ENCODE measurements at places on chromosomes 1 and 21.

- DNase-seq, result no peak
These were observed 30.8 kb downstream of the RPL5 start for GRCh38 chr1:92862605-92863004.

DNA sequence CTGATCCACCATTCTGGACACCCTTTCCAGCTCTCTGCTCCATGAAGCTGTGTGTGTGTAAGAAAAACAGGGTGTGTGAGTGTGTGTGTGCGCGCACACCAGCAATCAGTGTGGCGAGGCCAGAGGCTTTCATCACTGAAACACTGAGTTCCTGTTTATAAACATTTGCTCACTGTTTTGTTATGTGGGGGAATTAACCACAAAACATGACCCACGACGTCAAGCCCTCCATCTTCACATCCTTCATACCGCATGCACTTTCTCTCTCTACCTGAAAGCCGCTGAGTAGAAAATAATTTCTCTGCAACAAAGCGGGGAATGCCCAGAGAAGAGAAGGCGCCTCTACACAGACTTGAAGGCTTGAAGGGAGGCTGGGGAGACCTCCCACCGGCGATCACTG lies 148.9 kb upstream of the IRF2BP2 start:
- no peak for DNase-seq

GRCh38 chr1:182181167-182181572 lies 119.7 kb upstream of the ZNF648 start:
- DNase-seq, result no peak

DNA sequence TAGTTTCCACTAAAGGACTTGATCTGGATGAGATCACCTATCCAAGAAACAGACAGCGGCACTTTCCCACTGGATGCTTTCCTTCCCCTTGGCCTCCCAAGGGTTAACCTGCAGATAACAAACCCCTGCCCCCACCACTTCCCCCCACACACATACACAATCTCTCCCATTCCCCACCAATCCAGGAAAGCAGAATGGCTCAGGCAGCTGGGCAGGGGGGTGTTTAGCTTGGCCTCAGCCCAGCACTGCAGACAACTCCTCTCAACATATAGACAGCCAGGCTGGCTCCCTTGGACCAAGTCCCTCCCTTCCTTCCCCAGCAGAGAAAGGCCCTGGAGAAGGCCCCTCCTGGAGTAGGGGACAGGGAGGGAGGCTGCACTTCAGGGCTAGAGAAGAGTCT lies 24.6 kb downstream of the PLEKHA6 start:
- DNase-seq, result no peak

DNA sequence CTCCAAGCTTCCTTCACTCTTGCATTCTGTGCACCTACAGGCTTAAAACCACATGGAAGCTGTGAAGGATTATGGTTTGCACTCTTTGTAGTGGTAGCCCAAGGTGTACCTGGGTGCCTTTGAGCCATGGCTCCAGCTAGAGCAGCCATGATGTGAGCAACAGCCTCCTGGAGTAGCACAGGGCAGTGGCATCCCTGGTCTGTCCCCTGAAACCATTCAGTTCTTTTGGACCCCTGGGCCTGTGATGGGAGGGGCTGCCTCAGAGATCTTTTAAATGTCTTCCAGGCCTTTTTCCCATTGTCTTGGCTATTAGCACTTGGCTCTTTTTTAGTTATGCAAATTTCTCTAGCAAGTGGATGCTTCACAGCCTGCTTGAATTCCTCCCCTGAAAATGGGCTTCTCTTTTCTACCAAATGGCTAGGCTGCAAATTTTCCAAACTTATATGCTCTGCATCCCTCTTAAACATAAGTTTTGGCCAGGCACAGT lies 47.4 kb downstream of the CLCA4 start:
- no peak for DNase-seq

DNA sequence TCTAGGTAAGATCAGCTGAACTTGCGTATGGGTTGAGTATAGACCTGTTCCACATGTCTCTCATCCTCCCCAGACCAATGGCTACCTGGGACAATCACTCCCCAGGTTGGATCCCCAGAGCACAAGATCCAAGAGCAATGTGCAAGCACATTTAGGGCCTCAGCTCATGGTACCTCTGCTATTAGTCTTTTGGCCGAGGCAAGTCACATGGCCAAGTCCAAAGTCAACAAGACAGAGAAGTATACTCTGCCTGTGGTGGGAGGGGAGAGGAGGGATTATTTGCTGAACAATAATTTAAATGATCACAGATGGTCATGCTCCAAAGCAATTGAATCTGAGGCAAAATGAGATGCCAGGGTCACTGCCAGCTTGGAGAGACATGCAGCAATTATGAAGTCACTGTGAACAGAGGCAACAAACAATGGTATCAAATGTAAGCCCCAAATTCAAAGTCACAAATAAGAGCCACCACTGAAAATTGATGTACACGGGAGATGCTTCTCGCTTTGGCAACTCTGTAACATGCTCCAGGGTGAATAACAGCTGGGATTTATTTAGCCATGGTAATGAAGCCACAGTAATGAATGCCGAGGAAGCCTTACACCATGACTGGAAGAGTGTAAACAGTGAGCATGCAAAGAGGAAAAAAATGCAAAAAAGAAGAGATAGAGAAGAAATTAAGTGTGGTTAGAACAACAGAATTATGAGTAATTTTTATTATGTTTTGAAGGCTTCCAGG lies 149.1 kb downstream of the ZNF281 start:
- no peak for DNase-seq

GRCh38 chr21:17784180-17784598 lies 35.0 kb downstream of the C21orf91 start:
- no peak for DNase-seq

- no peak for DNase-seq
These were observed 6.6 kb downstream of the WDR77 start for GRCh38 chr1:111442457-111442856.

DNA sequence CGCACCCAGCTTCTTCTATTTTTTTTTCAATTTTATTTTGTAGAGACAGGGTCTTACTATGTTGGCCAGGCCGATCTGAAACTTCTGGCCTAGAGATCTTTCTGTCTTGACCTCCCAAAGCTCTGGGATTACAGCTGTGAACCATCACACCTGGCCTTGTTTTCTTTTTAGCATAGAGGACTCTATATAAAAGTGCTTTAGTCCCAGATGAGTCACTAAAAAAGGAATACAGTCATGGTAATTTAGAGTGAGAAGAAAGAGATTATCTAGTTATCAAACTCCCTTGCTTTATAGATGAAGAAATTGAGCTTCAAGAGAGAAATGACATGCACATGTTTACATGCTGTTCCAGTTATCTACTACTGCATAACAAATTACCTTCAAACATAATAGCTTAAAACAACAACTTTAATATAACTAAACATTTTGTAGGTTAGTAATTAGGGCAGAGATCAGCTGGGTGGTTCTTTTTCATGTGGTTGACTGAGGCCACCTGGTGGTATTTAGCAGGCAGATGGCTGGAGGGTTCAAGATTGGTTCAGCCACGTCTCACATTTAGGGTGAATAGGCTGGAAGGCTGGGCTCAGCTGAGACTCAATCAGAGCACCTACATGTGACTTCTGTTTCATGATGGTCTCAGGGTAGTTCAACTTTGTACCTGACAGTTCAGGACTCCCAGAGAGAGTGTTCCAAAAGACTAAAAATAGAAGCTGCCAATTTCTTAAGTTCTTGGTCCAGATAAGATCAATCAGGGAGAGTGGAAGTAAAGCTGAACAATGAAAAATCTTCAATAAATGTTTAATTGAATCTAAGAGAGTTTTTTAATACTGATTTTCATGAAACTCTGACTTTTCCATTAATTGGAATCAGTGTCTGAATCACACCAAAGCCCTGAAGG lies 16.9 kb upstream of the MTF2 start:
- no peak for DNase-seq

- DNase-seq, result no peak
These were observed 170.0 kb downstream of the GRIK3 start for GRCh38 chr1:36864182-36864822.

GRCh38 chr1:9770298-9770697 lies 53.5 kb downstream of the CLSTN1 start:
- DNase-seq, result no peak

GRCh38 chr1:216420746-216421145 lies 2.5 kb downstream of the USH2A start:
- no peak for DNase-seq

- DNase-seq, result no peak
These were observed 448.6 kb downstream of the SETD4 start for GRCh38 chr21:35611708-35612132.

DNA sequence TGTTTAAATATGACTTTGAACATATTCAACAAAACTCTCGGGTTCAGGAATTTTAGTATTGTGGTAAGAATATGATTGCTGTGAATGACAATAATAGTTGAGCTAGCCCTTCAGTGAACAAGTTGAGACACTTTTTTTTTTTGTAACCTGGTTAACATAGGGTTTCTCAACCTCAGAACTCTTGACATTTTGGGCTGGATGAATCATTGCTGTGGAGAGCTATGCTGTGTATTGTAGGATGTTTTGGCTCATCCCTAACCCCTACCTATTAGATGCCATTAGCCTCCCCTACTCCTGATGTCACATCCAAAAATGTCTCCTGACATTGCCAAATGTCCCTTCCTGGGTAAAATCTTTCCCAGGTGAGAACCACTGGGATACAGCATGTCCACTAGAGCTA lies 113.7 kb downstream of the RUNX1 start:
- no peak for DNase-seq

- no peak for DNase-seq
These were observed 9.6 kb downstream of the UQCRHL start for GRCh38 chr1:15797614-15798390.

- DNase-seq, result no peak
These were observed 10.4 kb downstream of the NUAK2 start for GRCh38 chr1:205310976-205311704.

DNA sequence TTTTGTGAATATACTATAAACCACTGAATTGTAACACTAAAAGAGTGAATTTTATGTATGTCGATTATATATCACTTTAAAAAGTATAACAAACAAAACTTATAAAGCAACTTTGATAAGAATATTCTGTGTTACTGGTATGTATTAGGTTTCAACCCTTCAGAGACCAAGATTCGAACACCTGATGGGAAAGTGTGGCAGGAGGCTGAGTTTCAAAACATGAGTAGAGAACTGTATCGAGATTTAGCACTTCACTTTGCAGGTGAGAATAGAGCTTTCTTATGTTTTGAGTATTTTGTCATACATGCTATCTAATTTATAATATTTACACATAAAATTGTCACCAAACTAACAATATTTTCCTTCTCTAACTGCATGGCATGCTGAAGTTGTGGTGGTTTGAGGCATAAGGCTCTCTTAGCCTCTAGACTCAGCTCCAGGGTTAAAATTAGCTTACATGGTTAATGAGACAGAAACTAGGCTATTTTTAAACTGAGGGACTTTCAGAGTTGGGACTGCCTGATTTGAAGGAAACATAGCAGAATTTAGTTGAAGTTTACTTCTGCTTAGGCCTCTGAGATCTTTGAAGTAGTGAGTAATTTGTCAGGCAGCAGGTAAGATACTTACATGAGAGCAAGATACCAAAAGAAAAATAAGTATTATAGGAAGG lies 48.6 kb downstream of the CEP350 start:
- DNase-seq, result no peak

GRCh38 chr1:1202831-1203560 lies 3.4 kb downstream of the TNFRSF18 start:
- DNase-seq, result no peak

DNA sequence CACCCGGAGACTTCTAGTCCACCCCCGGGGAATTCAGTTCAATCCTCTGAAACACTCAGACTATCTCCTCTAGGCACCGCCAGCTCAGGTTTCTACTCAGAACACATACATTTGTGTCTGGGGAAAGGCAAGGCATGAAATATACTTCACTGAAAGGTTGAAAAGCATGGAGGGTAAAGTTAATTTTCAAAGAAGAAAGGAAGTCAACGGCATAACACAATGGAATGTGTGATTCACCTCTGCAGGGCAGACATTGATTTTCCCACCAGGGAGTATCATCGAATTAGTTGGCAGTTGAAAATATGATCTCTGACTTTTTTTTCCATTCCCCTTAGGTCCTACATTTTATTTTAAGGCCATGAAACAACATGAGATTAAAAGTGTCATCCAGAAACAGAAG lies 669.4 kb downstream of the SMYD3 start:
- no peak for DNase-seq

DNA sequence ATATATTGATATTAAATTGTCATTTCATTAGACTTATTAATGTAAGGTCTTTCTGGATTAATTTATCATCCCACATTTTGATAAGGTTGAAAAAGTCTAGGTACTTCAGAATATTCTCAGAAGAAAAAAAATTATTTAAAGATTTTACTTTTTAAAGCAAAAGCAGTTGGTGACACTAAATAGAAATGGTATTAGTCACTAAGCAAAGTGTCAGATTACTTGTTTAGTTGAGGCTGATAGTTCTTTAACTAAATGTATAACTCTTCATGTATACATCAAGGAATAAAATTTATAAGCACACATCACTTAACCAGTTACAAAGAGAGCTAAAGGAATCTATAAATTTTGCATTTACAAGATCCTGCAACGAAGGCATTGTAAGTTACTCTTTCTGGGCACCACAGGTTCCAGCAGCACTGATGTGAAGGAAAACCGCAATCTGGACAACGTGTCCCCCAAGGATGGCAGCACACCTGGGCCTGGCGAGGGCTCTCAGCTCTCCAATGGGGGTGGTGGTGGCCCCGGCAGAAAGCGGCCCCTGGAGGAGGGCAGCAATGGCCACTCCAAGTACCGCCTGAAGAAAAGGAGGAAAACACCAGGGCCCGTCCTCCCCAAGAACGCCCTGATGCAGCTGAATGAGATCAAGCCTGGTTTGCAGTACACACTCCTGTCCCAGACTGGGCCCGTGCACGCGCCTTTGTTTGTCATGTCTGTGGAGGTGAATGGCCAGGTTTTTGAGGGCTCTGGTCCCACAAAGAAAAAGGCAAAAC lies 101.1 kb downstream of the ADARB1 start:
- no peak for DNase-seq

- DNase-seq, result no peak
These were observed 1.5 kb downstream of the PHGDH start for GRCh38 chr1:119713039-119713748.

GRCh38 chr1:3612123-3612522 lies 815 bp upstream of the MEGF6 start:
- no peak for DNase-seq

- no peak for DNase-seq
These were observed 801 bp upstream of the ANXA9 start for GRCh38 chr1:150981177-150981804.

DNA sequence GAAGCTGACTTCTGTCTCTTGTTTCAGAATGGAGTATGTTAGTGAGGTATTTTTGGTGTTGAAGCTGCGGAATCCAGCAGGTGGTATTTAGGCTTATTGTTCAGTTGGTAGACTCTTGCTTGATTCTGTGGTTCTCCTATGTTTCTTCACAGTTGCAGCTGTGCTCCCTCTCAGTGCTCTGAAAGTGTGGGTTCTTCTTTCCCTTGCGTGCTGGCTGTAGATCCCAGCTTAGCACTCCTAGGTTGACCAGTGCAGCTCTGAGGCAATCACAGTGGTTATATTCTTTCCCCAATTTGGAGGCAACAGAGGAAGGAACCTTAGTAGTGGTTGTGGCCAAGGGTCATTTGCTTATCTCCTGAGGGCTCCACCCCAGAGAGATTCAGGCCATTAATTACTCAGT lies 269.2 kb upstream of the NRIP1 start:
- DNase-seq, result no peak
